Omental fat pad (tissue), 4 donors: ENCODE measurements at places on chromosomes 13 and 19.

GRCh38 chr13:42549552-42549936 is 24.4 kb upstream of the TNFSF11 start:
- DNase-seq, result no peak

DNA sequence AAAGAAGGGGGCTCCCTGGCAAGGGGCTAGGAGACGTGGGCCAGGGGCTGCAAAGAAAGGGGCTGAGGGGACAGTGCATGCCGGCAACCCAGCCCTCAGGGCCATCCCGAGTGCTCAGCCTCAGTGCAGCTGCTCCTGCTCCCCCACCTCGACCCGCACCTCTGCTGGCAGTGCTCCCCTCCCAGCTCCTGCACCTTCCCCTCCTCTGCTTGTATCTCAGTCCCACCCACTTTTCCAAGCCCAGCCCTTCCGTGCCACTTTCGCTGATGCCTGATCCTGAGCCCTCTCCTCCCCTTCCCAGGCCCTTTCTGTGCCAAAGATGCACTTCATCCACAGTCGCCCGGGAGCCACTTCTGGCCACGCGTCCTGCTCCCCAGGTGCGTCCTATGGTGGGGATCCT is 69.9 kb upstream of the KCTD15 start:
- no peak for DNase-seq

DNA sequence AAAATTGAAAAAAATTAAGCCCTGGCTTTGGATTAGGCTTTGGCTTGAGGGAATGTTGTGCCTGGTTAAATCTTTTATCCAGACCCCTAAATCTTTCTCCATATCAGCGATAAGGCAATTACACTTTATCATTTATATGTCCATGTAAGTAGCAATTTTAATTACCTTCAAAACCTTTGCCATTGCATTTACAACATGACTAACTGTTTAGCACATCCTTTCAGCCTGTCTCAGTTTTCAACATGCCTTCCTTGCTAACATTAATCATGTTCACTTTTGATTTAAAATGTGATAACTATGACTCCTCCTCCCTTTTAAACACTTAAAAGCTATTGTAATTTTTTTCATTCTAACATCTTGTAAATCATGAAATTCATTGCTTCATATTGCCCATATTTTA is 583.7 kb downstream of the SLITRK1 start:
- DNase-seq, result no peak

DNA sequence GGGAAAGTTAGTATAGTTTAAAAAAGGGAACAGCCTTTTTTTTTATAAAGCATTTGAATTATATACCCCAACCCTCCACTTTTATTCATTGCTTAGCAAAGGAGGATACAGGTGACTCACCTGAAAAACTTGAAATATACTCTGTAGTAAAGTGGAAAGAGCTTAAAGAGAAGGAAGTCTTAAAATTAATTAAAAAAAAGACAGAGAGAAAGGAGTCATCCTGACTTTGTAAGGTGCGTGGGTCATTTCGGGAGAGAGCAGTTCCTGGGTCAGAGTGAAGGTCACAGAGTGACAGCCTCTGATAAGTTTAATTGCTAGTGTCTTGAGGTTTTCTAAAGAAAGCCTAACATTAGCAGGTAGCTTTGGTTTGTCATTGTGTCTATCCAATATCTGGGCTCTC is 310.3 kb downstream of the KLF5 start:
- DNase-seq, result no peak

DNA sequence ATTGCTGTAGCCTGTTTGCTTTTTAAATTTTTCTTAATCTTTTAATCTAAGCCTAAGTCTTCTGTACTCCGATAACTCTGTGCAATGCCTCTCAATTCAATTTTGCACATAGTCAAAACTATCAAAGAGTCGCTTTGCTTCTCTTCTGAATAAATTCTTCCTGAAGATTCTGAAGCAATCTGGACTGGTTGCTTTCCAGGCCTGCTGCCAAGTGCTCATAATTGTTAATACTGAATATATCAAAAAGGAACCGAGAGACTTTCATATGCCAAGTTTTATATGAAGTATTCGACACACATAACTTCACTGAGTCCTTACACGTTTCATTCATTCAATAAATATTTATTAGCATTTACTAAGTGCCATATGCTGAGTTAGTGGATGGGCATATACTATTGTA is 91.3 kb downstream of the EDNRB start:
- DNase-seq, result no peak

DNA sequence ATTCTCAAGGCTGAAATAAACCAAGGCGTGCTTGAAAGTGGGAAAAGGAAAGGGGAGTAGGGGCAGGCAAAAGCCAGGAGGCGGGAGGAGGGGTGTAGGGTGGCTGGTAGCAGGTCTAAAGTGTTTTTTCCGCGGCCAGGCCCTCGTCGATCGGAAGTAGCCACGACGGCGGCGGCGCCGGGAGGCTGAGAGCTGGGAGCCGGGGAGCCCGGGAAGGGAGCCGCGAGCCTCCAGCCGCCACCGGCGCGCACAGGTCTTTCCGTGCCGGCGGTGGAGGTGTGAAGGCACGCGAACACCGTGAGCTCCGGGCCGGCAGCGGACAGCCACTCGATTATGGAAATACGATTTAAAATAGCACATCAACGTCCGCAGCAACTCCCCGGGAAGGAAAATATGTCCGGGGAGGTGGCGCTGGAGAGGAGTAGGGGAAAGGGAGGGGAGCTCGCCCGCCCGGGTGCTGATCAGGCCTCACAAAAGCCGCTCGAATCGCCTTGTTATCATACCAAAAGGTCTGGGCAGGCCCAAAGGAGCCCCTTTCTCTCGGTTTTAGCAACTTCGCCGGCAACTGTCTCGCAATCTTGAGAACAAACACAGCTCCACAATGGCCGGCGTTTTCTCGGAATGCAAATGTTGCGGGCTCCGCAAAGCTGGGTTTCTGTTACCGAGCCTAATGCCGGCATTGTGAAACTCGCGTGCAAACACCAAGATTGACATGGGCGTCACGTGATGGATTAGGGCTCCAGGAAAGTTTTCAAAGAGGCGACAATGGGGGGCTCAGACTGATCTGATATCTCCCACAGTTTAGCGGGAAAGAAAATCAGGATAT is 2.9 kb upstream of the PCDH8 start:
- DNase-seq, result no peak

GRCh38 chr19:51002542-51003311 is 1.3 kb upstream of the KLK8 start:
- DNase-seq, result peak; percentile 74

DNA sequence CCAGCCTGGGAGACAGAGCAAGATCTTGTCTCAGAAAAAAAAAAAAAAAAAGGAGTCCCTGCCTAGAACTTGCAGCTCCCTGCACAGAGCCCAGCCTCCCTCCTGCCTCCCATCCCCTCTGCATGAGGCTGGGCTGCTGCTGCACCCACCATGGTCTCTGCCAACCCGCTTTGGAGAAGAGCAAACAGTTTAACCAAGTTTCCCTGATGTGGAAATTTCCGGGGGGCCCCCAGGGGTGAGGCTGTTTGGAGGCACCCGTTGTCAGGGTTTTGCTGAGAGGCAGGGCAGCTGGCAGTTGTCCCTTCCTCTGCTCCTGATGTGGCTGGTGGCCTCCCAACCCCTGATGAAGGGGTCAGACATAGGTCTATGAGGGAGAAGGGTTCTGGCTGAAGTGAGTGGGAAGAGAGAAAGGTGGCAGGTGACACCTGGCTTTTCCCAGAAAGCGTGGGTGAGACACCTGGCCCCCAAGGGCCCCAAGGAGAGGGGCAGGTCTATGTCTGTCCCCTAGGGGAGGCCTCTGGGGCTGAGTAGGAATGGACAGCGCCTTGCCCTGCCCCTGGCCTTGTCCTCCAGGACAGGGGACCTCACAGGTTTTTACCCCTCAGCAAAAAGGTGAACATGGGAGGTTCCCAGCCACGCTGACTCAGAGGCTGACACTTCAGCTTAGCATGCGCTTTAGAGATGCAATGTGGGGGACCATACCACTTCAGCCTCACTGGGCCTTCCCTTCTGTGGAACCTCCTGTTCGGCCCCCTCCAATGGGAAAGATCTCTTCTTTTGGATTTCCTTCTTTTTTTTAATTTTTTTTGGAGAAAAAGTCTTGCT is 5.5 kb downstream of the LRP3 start:
- no peak for DNase-seq

DNA sequence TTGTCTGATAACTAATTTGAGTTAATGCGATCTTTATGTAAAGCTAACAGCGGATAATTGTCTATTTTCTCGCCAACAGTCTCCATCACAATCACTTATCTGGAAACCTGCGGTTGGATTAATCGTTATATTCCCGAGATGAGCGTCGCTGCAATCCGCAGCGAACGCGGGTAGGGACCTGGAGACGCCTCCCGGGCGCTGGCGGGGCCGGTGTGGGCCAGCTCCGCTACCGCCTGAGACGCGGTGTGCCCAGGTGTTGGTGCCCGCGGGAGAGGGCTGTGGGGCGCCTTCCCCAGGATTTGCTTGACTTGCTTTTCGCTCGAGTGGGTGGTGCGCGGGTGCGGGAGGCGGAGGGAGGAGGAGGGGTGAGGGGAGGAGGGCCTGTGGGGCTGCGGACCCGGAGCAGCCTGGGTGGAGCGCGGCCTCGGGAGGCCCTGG is 38.3 kb downstream of the SOX1 start:
- DNase-seq, result no peak

DNA sequence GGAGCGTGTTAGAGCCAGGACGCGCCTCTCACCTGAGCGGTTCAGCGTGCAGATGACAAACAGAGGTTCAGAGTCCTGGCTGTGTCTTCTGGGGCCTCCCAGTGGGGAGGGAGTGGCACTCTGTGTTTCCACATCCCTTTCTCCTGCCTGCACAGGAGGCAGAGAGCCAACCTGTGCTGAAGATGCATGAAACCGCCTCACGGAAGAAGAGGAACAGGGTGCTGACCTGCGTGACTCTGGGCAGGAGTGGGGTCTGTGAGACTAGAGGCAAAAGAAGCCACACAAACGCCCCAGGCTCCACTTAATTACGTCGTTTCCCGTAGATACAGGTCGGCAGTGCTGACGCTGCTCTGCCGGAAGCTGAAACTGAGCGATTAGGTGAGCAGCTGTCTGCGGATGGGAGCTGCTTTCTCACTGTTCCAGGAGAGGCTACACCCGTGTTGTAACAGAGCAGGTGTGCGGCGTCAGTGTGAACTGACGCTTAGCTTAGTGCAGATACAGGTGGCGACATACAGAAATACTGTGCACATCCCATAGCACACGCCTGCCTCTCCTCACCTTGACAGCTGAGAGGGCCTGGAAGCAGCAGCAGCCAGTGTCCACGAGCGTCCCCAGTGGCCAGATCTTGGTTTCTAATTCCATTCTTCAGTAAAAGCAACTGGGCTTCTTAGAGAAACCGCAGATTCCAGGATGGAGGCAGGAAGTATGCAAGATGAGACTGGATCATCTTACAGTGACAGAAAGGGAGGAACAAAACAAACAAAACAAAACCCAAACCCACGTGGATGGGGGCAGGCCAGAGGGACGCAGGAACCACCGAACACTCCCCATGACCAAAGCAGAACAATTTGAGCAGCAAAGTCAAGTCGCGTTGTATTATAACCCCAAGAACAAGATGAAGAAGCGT is 37.7 kb upstream of the MCF2L start:
- no peak for DNase-seq

DNA sequence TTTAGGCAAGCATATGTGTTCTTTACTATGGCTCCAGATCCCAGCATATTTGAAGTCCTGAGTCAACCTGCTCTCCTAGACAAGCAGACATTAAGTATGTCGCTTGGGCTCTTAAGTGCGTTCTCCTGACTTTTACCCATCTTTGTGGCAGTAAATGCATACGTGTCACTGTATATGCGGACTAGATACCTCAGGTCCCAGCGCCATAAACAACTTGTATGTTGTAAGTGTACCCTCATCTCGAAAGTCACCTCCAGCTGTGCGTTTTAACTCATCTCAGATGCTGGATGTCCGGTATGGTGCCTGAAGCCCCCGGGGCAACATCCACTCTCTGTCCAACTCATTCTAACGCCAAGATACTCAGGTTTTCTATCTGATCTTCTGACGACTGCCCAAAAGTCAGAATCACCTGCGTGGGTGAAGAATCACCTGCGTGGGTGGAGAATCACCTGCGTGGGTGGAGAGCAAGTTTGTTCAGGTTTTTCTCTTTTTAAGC is 1.7 kb downstream of the PTOV1 start:
- no peak for DNase-seq

DNA sequence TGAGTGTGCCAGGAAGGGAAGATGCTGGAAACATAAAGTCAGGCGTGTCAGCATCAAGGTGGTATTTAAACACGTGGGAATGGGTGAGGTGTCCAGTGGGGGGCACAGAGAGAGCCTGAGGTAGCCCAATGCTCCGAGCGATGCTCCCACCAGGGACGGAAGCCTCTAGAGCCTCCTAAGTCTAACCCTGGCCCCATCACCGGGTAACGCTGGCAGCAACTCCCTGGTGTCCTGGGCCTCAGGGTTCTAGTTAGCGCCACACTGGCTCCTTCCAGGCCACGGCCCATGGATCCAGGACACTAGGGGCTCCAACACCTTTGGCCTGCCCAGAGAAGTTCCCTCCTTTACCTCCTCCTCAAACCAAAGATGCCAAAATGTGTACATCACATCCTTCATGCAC is 65.4 kb downstream of the EPS15L1 start:
- no peak for DNase-seq

DNA sequence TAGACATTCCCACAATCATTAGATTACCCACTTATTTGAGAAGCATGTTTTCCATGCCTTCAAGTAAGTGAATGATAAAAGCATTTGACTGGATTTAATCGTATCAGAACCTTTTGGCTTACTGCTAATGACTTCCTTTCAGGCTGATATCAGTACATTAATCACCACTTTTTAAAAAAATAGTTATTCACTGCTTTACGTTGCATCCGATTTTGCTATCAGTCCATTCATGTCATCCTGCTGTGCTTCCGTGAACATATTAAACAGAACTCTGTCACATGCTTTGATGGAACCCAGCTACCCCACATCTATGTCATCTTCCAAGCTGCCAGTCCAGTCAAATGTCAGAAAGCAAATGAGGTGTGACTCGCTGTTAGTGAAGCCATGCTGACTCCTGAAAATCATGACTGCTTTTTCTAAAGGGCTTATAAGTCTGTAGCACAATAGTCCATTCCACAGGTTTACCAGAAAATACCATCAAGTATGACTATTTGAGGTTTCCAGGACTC is 440.9 kb downstream of the IRS2 start:
- no peak for DNase-seq

- no peak for DNase-seq
Measured at GRCh38 chr19:37329686-37330085, 41.2 kb upstream of the ZNF527 start.
